ENCODE measurements at places on chromosomes 6 and 20. TPM values are rescaled to one million over a fixed set of nuclear protein-coding genes. Genes with fewer than 3 reads are reported as not detected.
A peak's percentile ranks its signal among the peaks of the same experiment; 100 is the strongest.

Gene PBOV1
- not detected for total RNA-seq

GRCh38 chr6:106147476-106147875 is 61.3 kb downstream of the PRDM1 start:
- no peak for DNase-seq

Gene PSORS1C1
- total RNA-seq, result 0.49 TPM

DNA sequence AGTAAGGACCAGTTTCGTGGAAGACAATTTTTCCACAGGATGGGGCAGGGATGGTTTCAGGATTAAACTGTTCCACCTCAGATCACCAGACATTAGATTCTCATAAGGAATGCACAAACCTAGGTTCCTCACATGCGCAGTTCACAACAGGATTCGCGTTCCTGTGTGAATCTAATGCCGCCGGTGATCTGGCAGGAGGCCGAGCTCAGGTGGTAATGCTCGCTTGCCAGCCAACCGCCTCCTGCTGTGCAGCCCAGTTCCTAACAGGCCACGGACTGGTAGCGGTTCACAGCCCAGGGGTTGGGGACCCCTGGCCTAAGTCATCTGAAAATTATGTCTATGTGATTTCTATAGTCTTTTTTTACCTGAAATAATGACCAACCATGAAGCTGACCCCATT is 217.5 kb downstream of the TMEM200A start:
- no peak for DNase-seq

Gene SIGLEC1
- total RNA-seq, result not detected

GRCh38 chr6:104855507-104855906 is 4.2 kb downstream of the HACE1 start:
- DNase-seq, result no peak

Gene CST2
- not detected for total RNA-seq

DNA sequence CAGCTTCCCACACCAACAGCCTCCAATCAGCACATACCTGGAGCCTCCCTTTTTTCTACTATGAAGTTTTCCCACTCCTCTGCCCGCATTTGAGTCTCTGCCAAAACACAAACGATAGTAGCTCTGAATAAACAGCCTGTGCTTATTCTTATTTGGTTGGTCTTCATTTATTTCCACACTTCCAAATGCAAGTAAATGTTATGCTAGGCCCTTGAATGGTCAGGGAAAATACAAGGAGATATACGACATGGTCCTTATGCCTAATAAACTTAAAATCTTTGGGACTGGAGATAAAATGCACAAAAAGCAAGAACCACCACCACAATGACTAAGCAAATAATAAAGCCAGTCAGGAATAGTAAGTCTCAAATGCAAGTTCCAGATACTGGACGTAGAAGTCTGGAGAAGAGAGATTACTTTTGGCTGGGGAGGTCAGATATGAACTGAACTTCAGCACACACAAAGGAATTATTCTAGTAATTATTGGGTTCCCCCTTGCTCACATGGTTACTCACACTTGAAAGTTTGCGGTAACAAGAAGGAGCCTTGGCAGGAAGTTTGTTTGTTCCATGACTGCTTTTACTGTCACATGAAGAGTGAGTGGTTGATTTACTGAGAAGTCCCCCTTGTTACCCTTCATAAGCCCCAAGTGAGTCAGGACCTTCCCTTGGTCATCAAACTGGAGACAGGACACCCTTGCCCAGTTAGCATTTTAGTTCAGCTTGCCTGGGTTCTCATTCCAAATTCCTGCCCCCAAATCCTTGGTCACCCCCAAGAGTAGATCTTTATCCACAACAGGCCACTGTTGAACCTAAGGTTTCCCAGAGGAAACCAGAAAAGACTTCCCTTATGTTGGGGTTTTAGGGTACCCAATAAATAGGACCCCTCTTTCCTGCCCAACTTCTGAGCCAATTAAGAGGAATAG is 511.2 kb upstream of the JARID2 start:
- no peak for DNase-seq

- no peak for DNase-seq
Measured at GRCh38 chr6:161233986-161234661, 39.7 kb downstream of the AGPAT4 start.

GRCh38 chr6:87210979-87211378 is 55.6 kb downstream of the ZNF292 start:
- DNase-seq, result no peak

- no peak for DNase-seq
Measured at GRCh38 chr6:13866301-13866700, 51.9 kb upstream of the MCUR1 start.

- no peak for DNase-seq
Measured at GRCh38 chr6:28207510-28208110, 17.5 kb upstream of the ZSCAN9 start.

DNA sequence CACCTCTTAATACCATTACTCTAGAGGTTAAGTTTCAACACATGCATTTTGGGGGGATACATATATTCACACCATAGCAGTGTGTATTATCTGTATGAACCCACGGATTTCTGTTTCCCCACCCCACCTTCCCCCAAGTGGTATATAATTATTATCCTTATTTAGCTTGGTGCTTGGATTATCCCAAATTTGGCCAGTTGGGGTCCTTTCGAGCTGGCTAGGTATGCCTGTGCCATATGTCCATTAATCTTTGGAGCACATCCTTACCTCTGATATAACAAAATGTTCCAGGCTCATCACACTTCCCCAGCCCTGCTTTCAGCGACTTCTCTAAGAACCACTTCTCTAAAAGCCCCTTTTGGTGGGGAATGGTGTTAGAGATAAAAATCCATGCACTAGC is 118.7 kb upstream of the MLIP start:
- DNase-seq, result no peak

Gene DBNDD2
- total RNA-seq, result 2.6 TPM

DNA sequence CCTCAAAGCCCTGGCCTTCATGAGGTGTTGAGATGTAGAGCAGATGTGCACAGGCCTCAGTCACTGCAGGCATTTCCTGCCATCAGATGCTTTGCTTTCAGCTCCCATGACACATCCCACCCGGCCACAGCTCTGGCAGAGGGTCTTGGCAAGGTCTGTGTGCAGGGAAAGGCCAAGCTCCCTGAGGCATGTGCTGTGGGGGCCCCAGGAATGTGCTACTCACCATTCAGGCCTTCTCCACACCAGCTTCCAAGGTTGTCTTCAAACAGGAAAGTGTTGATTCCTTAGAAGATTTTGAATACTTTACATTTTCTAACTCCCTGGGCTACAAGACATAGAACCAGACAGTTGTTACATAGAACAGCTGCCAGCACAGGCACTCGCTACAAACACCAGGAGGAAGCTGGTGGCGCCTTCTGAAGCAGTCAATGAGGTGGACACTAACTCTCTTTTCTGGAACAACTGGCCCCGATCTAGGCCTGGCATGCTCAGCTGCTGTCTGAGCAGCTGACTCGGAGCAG is 27.8 kb downstream of the CASS4 start:
- DNase-seq, result no peak

- DNase-seq, result no peak
Measured at GRCh38 chr6:105091140-105091829, 88.5 kb downstream of the POPDC3 start.

Gene AHI1
- 21.0 TPM for total RNA-seq

Gene C6orf58
- not detected for total RNA-seq

Gene KCNQ2
- not detected for total RNA-seq

DNA sequence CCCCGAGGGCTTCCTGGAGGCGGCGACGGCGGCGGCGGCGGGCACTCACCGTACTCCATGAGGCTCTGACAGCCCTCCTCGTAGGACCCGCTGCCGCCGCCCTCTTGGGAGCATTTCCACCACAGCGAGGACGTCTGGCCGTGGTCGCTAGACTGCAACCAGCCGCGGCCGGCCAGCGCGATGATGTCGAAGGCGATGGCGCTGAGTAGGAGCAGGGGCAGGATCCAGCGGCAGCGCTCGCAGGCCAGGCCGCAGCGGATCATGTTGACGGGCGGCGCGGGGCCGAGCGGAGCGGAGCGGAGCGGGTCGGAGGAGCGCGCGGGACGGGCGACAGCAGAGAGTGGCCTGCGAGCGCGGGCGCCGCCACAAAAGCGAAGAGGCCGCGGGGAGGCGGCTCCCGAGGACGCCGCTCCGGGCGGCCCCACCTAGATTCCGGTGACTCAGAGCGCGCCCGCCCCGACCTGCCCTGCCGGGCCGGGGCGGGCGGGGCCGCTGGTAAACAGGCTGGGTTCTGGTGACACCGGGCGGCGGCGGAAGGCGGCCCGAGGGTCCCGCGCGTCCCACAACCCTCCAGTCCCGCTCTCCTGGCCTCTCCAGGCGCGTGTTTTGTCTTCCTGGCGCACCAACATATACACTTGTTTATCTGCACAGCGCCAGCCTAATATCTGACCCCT is at the start of gene PERP:
Gene PERP (minus strand): TSS at position 342 of the 674 bp plus-strand sequence. CDS start 79 bp downstream, at position 263.
- DNase-seq, result peak; percentile 56

DNA sequence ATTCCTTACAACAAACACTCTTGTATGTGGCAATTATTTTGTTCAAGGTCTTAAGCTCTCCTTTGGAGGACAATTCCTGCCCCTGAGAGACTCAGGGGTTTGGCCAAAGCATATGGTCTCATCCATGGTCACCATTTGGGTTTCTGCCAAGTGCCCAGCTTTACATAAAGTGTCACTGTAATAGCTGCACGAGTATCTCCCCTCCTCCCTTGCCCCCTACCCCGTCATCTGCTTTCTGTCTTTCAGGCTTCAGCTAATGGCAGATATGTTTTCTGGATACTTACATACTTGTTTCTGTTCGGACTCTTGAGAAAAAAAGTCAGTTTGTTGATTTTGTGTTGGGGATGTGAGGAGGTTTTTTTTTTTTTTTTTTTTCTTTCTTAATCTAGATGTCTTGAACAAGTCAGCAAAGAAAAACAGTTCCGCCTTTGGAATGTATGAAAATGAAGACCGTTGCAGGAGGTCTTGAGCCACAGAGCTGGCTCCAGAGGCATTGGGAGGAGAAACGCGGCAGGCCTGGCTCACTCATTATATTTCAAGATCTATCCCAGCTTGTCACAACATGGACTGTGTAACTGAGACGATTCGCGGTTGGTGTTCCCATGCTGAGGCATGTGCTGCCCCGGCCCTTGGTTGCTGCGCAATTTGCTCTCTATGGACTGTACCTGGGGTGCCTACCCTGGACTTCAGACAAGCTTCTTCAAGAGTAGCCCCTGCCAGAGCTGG is 32.6 kb upstream of the STX16 start:
- DNase-seq, result no peak

Gene ARG1
- total RNA-seq, result not detected
